Suppressor macrophage (primary cell): ENCODE measurements at places on chromosomes 6 and 20.

- DNase-seq: peak; percentile 46
Observed at GRCh38 chr20:38098952-38099351, 65.4 kb downstream of the RPRD1B start.

GRCh38 chr6:87151471-87151780, 3.9 kb upstream of the ZNF292 start:
- no peak for DNase-seq

DNA sequence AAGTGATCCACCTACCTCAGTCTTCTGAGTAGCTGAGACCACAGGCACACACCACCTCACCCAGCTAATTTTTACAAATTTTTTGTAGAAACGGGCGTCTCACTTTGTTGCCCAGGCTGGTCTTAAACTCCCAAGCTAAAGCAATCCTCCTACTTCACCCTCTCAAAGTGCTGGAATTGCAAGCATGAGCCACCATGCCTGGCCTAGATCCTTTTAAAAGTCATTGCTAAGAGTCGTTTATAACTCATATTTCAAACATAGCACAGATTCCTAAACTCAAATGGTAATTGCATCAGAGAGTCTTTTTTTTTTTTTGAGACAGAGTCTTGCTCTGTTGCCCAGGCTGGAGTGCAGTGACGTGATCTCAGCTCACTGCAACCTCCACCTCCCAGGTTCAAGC, 7.7 kb upstream of the SAMHD1 start:
- DNase-seq: no peak

DNA sequence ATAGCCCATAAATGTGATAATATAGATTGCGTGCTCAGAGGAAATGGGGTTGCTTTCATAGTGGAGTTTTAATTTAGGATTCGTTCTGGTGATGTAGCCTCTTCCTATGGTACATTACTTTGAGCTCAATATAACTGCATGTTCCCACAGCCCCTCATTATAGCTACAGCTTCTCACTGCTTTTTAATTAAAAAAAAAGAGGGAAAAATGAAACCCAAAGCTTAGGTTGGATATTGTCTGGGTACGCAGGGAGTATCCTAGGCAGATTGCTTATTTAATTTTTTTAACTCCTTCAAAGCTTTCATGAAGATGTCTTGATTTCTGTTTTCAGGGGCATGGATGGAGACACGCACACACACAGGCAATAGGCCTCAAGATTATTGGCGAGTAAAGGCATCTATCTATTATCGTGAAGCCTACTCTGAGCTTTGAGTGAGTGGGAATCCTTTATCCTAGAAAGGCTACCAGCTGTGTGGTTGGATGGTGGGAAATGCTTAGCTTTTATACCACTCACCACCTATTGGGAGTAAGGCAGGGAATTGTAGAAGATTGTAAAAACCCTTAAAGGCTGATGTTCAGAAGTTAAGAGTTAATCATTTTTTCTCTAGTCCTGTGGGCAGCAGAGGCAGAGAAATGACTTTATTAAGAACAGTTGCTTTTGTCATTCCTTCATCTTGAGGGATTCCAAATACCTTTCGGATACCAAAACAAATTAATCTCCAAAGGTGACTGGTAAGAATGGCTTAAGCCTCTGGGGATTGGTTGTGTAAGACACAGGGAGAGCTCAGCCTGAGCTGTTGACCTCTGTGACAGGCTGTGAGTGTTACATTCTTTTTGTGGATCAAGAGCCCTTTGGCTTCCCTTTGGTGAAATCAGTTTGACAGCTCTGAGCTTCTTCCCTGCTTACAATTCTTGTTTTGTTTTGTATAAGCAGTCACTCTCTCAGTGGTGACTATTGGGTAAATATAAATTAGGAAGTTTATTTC, 33.4 kb downstream of the CTNNBL1 start:
- peak; percentile 48 for DNase-seq

DNA sequence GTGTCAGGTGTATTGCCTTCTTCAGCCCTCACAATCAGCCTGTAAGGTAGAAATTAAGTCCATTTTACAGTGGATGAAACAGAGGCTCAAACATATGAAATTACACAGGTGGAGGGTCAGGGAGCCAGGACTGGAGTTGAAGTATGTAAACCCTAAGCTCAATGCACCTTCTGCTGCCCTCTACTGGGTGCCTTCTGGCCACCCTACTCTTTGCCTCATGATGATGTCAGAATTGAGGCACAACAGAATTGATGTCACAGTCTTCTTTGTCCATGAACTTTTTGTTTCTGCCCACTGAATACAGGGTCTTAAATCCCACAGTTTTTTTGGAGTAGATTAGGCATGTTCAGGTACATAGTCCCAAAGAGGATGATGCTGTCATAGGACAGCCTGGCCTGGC, 400.8 kb upstream of the CHD6 start:
- DNase-seq: peak; percentile 1

DNA sequence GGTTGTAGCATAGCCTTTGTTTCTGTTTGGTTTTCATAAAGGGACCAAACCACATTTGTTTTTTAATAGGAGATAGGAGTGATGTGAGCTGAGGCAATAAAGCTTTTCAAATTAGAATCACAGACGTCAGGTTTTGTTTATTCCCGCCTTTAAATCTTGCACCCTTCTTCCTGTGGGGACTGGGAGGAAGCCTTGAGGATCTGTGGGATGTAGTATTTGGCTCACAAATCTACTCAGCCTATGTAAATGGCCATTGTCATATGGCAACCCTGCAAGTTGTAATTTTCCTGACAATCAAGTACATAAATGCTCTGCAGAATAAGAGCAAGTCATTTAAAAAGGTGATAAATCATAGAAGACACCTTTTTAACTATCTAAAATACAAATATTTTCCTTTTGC, 110.4 kb downstream of the ADGRG6 start:
- DNase-seq: no peak

DNA sequence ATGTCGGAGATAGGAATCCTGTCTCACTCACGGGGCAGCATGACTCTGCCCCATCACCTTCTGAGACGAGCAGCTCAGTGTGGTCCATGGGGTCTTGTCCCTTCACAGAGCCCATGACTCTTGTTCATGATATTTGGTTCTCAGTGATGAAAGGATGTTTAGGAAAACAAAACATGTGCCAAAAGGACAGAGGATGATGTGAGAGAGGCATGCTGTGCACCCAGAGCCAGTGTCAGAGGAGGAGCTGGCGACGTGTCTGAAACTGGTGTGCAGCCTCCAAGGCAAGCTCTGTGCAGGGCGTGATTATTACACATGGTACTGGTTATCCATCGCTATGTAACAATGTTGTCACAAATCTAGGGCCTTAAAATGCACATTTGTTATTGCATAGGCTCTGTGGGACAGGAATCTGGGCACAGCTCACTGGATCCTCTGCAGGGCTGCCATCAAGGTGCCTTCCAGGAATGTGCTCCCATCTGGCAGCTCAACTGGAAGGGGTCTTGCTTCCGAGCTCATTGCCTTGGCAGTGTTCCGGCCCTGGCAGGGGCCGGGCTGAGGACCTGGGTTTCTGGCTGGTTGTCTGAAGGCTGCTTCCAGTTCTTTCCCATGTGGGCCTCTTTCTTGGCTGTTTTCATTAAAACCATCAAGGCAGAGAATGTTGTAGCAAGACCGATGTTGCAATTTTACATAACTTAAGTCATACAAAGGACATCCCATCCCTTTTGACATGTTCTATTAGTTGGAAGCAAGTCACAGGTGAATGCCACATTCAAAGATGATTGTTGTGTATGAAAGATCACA, 175.4 kb downstream of the ERMARD start:
- no peak for DNase-seq

- no peak for DNase-seq
Observed at GRCh38 chr20:52302736-52303135, 111.2 kb upstream of the ZFP64 start.

DNA sequence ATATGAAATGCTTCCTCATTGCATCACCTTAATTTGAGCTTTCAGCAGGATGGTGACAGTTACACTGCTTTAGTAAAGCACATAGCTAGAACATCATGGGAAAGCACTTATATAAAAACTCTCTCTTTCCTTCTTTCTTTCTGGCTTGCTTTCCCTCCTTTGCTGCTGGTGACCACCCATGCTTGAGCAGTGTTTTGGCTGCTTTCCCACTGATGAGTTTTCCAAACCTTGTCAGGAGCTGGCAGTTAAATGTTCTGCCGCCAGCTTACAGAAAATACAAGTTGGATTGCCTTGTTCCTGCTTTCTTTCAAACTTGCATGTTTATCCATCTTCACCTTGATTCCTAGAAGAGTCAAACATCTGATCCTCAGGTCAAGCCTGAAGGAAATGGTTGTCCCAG, 323.9 kb downstream of the FOXA2 start:
- no peak for DNase-seq

- DNase-seq: no peak
Observed at GRCh38 chr6:37074053-37074827, 68.8 kb downstream of the FGD2 start.

DNA sequence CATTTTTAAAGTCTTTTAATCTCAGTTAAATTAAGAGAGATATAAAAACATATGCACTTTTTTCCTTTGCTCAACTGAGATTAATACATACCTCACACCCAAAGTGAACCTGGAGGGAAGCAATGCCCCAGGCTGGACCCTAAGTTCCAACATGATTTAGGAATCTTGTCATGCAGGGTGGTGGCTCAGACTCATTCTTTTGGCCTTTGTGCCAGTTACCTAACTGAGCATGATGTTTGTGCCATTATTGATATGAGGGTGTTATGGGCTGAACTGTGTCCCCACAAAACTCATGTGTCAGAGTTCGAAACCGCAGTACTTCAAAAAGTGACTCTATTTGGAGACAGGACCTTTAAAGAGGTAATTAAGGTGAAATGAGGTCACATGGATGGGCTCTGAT, 188.0 kb downstream of the ARHGAP18 start:
- no peak for DNase-seq

- no peak for DNase-seq
Observed at GRCh38 chr6:165972139-165972802, 195.4 kb downstream of the TBXT start.

GRCh38 chr6:37033255-37033654, 27.8 kb downstream of the FGD2 start:
- DNase-seq: peak; percentile 92

DNA sequence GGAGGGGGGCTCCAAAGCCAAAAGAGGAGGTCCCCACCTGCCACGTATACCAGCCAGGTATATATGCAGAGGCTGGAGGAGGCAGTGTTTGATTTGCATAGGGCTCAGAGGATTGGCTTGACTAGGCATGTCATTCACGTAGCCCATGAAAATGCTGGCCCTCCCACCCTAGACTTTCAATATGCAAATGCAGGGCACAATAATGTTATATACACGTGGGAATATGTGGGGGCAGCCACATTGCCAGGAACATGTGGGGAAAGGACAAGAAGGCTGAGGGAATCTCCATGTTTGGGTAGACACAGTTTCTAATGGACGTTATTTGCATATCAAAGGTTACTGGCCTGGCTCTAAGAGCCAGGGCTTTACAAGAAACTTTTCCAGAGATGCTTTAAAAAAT, 301.8 kb downstream of the FARS2 start:
- DNase-seq: no peak

DNA sequence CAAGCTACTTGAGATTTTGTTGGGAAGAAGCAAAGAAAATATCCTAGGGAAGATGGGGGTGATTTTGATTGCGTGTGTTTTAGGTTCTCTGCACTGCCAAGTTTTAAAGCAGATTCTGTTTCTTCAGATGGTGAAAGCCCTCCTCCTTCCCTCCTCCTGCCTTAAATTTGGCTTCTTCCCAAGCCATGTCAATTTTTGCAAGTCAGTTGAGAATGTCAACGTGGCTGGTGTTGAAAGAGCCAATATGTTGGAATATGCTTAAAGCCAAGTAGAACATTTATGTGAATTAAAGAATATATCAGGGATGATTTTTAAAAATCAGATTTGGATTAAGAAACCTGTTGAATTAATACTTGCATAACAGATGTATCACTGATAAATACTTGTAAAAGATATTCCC, 270.8 kb downstream of the ARID1B start:
- DNase-seq: no peak

GRCh38 chr6:19377722-19378121, 459.4 kb upstream of the ID4 start:
- DNase-seq: no peak

DNA sequence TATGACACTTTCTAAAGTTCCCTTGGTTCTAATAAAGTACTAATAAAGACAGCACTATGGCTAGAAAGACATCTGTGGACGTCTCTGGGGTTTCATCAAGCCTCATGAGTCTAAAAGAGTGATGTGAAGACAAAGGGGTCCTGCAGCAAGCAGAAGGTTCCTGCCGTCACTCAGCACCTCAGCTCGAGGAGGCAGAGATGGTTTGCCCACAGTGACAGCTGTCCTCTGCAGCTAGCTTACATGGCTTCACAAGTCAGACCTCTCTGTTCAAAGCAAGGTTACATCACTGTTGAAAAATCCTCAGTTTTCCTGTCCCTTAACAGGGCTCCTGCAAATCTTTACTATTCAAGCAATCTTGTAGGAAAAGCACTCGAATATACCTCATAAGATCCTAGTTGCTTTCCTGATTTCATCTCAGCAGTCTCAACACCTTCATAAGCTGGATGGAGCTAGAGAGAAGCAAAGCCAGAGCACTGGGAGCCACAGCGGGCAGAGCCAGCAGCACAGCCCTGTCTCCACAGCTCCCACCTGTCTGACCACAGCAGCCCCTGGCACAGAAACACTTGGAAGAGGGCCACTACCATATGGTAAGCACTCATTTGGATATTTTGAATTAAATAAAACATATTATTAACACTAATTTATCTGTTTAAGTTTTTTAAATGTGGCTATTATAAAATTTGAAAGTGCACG, 202.3 kb downstream of the GMDS start:
- DNase-seq: no peak

DNA sequence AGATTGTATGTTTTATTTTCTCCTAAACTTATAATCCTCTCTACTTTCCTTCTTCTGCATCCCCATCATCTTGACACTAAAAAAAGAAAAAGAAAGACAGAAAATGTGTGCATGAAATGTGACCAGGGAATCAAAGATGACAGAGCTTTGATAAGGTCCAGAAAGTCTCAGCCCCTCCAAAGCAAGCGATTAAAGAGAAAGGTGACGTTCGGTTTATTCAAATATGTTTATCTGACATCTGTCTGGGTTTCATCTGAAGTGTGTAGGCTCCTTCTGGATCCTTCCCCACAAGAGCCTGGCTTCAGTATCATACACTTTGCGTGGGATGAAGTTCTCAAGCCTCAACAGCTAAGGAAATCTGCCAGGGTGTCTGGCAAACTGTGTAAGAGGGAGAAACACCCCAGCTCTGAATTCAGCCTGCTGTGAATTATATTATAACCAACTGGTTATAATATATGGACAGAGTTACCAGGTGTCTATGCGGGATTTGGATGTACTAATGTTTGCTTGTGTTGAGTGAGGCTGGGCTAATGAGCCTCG, 263.0 kb downstream of the ZNF217 start:
- no peak for DNase-seq

GRCh38 chr6:119881416-119881815, 531.9 kb upstream of the MAN1A1 start:
- DNase-seq: no peak

GRCh38 chr6:131167773-131168172, 32.5 kb downstream of the AKAP7 start:
- peak; percentile 20 for DNase-seq
